PC-9 (cell line): ENCODE measurements at places on chromosomes 1 and 21. TPM values are rescaled to one million over a fixed set of nuclear protein-coding genes. Genes with fewer than 3 reads are reported as not detected.

DNA sequence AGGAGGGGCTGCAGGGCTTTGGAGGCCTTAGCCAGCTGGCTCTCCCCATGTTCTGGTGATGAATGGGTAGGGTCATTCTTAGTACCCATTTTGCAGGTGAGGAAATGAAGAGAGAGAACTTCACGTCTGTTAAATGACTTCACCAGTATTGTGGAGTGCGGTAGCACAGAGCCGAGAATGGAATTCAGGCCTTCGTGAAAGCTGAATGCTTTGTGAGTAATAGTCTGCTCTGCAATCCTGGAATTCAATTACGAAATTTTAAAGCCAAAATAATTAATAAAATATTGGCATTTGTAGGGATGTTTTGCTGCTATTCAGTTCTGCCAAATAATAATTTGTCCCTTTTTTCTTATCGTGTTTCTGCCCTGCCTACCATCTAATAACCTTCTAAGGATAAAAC lies 197.7 kb downstream of the GREM2 start:
- DNase-seq, result no peak

- DNase-seq, result no peak
Observed at GRCh38 chr21:34687065-34687464, 18.3 kb downstream of the CLIC6 start.

DNA sequence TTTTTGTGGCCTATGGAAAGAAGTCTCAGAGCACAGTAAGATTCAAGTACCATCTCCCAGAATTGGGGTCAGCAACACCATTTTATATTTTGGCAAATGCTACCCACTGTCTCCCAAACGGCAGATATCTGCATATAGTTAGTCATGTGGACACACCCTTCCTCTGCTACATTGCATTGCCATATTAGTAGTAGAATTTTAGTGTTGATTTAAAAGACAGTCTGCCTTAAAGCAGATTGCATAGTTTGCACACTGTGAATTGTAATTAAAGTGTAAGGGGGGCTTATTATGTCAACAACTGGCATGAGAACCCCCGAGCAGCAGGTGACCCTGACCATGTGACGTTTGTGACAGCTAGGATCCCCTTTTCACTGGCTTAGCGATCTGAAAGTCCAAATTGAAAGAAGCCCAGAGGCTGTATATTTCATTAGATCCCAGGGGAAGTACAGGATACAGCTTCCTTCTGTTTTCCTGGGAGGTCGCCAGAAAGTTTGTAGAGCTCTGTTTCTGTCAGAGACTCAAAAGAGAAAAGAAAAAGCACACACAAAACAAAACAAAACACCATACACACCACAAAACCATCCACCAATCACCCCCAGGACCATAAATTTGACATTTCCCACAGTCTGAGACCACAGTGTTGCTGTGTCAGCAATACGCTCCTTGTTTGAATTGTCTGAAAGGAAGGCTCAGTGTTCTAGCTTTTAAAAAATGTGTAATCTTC lies 172.4 kb downstream of the NFIA start:
- no peak for DNase-seq

The INKA2 gene
- total RNA-seq, result 0.53 and 1.4 TPM in 2 replicates

- DNase-seq, result no peak
Observed at GRCh38 chr1:31503570-31503969, 72.7 kb upstream of the TINAGL1 start.

- no peak for DNase-seq
Observed at GRCh38 chr1:31063631-31064030, 1.9 kb downstream of the PUM1 start.

GRCh38 chr21:35346697-35347096 lies 297.6 kb upstream of the RUNX1 start:
- no peak for DNase-seq

- DNase-seq, result peak; percentile 44
Observed at GRCh38 chr1:92030656-92031107, 897 bp downstream of the EPHX4 start.

DNA sequence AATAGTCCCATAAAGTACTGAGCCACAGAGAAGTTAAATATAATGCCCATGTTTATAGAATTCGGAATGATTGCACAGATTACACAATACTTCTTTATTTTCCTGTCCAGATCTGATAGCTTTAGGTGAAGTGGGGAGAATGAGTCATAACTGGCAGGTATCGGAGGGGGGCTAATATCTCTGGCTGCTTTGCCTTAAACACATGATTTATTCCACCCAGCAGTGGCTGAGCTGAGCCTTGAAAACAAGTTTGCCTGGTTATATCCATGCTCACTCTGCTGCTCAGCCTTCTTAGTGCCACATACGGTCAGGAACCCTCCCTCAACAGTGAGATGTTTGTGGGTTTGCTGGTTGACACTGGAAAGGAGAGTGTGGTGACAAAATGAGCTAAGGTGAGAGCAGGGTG lies 119.7 kb upstream of the ZNF648 start:
- DNase-seq, result peak; percentile 83

- DNase-seq, result no peak
Observed at GRCh38 chr1:78787544-78787943, 137.9 kb downstream of the IFI44 start.

GRCh38 chr1:89999628-90000027 lies 4.7 kb downstream of the ZNF326 start:
- DNase-seq, result no peak

The AUNIP gene
- 11.0 and 11.3 TPM in 2 replicates for total RNA-seq

The CLEC20A gene
- total RNA-seq, result not detected in 2 replicates

DNA sequence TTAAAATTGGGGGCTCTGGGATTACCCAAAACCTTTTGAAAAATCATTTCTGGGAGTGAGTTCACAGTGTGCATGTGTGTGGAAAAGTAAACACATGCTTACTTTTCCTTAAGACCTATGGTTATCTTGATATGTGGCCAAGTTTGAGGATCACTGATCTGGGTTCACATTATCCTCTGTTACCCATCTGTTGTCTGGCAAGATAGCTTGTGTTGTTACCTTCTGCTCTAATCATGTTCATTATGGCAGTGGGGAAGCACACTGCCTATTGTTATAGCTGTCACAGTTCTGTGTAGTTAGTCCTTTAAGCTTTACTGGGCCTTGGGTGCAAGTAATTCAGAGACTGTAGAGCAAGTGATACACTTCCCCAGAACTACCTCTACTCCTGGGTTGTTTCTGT lies 5.0 kb downstream of the CTBS start:
- no peak for DNase-seq

DNA sequence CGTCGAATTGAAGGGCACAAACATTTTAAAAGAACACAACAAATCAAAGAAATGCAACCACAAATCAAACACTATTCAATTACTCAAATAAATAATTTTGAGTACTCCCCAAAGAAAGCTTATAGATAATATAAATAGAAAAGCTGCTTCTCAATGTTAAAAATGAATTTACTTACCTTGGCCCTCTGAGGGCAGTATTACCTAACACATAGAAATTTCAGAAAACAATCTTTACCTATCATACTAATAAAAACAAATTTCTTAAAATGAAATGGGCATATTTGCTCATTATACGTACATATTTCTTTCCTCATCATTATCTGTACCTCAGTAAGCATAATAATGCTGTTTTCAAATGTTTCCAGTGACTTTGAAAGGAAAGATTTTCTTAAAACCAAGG lies 141.8 kb downstream of the AKT3 start:
- DNase-seq, result no peak

DNA sequence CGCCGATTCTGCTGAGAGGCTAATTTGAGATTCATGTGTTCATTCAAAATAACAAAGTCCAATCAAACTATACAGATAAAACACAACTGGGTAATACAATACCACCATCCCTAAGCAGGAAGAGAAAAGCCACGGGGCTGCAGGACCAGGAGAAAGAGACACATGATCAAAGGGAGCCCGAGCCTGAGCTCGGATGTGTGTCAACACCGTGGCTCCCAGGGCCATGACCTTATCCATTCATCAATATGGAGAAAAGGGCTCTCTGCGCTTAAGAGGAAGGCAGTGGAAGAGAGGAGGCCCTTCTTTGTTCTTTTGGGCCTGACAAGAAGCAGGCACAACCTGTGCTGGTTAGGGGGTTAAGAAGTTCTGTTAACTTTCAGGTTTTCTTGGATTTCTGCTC lies 56.7 kb downstream of the HUNK start:
- no peak for DNase-seq

The PCAT6 gene
- total RNA-seq, result 1.7 and 3.6 TPM in 2 replicates

DNA sequence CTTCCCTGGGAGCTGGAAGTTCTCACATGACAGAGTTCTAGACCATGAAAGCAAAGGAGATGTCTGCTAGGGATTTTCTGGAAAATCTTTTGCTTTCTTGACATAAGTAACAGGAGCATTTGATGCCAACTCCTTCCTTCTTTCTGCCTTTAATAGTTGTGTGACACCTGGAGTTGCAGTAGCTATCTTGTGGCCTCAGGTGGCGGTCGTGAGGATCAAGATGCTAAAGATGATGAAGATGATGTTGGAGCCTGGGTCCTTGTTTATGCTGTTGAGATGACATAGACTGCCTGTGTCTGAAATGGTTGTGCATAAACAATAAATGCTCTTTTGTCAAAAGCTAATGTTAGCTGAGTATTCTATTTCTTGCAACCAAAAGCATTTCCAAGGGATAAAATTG lies 32.7 kb upstream of the KIRREL1 start:
- DNase-seq, result no peak

- DNase-seq, result no peak
Observed at GRCh38 chr1:169999331-169999741, 75.2 kb downstream of the KIFAP3 start.

DNA sequence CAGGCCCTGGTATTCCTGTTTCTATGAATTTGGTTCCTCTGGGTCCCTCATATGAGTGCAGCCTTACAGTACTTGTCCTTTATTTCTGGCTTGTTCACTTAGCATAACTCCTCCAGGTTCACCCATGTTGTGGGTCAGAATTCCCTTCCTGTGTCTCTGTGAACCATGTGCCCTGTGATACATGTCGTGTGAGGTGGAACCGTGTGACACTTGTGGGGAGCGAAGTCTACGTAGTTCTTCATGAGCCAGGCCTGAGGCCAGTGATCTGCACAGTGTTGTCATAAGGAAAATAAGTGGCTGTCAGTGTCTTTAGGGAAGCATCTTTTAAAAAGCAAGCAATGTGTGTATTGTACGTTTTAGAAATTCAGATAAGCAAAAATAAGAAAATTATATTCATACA lies 122.8 kb downstream of the GALNT2 start:
- DNase-seq, result no peak

DNA sequence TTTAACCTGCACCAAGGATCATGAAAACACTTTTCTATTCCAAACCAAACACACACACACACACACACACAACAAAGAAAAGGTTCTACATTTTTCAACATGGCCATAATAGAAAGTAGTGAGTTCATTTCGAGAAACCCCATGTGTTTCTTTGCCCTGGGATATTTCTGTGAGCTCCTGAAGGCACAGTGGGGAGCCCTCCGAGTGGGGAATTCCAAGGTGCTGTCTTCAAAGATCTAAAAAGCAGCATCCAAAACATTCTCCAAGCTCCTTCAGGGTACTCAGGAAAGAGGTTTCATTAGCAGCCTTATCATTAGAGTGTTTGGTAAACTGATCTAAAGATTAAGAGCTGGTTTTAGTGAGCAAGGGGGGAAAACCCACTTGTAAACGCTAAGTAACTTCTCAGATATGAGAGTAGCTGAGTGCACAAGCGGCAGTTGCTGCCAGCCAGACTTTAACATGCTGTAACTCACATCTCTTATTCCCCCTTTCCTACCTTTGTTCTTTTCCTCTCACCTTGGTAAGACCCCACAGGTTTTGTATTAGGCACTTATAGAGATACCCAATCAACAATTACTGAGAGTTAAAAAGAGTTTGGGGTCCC lies 38.3 kb downstream of the ZC3H11B start:
- no peak for DNase-seq

DNA sequence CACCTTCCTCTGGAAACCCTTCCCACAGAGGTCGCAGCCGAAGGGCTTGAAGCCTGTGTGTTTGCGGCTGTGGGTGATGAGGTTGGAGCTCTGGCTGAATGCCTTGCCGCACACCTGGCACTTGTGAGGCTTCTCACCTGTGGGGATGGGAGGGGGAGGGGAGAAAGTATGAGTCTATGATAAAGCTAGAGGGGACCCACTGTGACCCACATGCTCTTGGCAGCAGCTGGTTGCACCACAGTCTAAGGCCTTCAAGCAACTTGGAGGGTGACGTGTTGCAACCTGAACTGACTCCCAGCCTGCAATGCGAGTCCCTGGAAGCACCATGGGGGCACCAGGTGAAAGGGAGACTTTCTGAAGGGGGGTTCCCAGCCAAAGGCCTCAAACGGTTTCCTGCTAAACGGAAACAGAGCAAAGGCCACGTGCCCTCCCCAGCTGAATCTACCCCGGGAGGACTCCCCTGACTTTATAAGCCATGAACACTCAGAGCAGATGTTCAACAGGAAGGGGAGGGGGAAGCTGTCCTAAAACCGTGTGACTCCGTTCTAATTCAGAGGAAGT lies 10.6 kb downstream of the GFI1 start:
- no peak for DNase-seq

DNA sequence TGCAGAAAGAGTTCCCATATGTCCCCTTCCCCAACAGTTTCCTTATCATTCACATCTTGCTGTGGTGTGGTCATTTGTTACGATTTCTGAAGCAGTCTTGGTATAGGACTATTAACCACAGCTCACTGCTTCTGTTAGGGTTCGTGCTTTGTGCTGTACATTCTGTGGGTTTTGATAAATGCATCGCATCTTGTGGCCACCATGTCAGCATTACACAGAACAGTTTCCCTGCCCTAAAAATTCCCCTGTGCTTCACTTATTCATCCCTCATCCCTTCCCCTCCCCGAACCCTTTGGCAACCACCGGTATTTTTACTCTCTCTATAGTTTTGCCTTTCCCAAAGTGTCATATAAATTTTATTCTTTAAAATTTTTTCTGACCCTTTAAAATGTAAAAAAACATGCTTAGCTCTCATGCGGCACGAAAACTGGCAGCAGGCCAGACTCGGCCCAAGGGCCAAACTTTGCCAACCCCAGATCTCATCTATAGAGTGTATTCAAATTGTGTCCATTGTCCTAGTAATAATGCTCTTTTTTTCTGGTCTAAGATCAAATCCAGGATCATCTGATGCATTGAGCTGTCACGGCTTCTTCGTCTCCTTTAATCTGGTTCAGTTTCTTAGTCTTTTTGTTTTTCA lies 78.2 kb downstream of the SIM2 start:
- no peak for DNase-seq

The DHCR24 gene
- 195 and 369 TPM in 2 replicates for total RNA-seq

GRCh38 chr1:177282976-177283375 lies 112.2 kb downstream of the BRINP2 start:
- no peak for DNase-seq

The EPHX1 gene
- 288 and 313 TPM in 2 replicates for total RNA-seq

GRCh38 chr1:147807405-147807804 lies 47.0 kb upstream of the GJA5 start:
- no peak for DNase-seq
